Stimulated activated CD8-positive, alpha-beta memory T cell treated with anti-CD3 and anti-CD28 coated beads, Interleukin-4, amount 100 ng/mL, for 1 hour (primary cell): ENCODE measurements at places on chromosomes 3 and 15.

GRCh38 chr15:57327985-57328471 lies 48.3 kb upstream of the CGNL1 start:
- DNase-seq: no peak

DNA sequence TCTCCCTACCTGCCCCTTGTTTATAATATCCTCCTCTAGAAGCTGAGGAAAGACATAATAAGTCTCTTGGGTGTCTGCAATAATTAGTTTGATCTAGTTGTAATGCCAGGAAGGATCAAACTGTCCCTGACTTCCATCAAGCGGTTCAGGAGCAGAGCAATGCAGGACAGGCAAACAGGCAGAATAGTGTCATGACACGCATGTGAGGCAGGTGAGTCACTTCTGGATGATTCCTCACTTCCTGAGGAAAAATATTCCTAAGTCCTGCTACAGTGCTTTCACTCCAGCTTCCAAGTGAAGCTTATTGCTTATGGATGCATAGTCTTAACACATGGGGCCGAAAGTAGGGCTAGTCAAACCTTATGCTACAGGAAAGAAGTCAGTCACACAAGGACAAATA lies 85.8 kb downstream of the GREM1 start:
- DNase-seq: no peak

DNA sequence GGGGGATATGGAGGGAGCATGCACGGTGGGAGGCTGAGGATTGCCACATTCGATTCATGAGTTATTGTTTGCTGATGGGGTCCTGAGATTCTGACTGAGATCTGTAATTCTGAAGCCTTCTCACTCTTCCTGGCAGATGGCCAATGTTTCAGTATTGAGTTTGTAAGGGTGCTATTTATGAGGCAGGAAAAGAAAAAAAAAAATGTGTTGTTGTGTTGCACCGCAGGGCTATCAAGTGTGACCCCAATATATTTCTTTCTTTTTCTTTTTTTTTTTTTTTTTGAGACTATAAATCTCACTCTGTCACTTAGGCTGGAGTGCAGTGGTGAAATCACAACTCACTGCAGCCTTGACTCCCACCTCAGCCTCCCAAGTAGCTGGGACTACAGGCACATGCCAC lies 3.2 kb upstream of the SENP2 start:
- no peak for DNase-seq

- DNase-seq: no peak
These were observed 22.8 kb downstream of the CFAP100 start for GRCh38 chr3:126417515-126417914.
